ENCODE measurements at places on chromosomes 4 and X. TPM values are rescaled to one million over a fixed set of nuclear protein-coding genes. Genes with fewer than 3 reads are reported as not detected.

The CYBB gene
- total RNA-seq: 9.8 TPM

The CCSER1 gene
- 15.7 TPM for total RNA-seq

The FAM241A gene
- 6.7 TPM for total RNA-seq

The NDST3 gene
- not detected for total RNA-seq

The ANOS1 gene
- total RNA-seq: 4.2 TPM

The KLHL4 gene
- 2.0 TPM for total RNA-seq

The UGT2A1 gene
- total RNA-seq: not detected

The SLIT2 gene
- 8.6 TPM for total RNA-seq

The SSX1 gene
- total RNA-seq: not detected

The AMELX gene
- total RNA-seq: not detected

The NDP gene
- total RNA-seq: 0.86 TPM

The CRLF2 gene
- total RNA-seq: not detected

The FRYL gene
- 41.0 TPM for total RNA-seq

The FAM149A gene
- 5.8 TPM for total RNA-seq

The CABS1 gene
- not detected for total RNA-seq

The GPC3 gene
- total RNA-seq: 1.6 TPM

The S100G gene
- not detected for total RNA-seq
